ENCODE measurements at places on chromosomes 4 and X. TPM values are rescaled to one million over a fixed set of nuclear protein-coding genes. Genes with fewer than 3 reads are reported as not detected.

MGAT4D gene
- total RNA-seq: not detected

MAGEA12 gene
- total RNA-seq: not detected

MTTP gene
- 2.7 TPM for total RNA-seq

VCX3A gene
- not detected for total RNA-seq

PPEF2 gene
- not detected for total RNA-seq

DNA sequence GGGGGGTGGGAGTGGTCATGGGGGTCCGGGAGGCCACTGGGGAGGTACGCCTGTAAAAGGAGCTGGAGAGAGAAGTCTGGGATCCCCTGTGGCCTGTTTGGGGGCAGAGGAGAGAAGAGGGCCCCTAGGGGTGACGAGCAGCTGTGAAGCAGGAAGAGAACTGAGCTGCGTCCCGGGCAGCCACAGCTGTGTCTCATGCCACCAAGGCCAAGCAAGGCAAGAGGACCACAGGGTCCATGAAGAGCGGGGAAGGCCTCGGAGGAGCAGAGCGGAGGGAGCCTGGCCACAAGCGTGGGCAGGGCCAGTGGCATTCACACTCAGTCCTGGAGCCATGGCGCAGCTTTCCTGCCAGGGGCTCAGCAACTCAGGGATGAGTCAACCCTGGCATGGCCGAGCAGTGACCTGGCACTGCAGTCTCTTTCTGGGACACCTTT, 13.6 kb upstream of the NAT8L start:
- H3K36me3 ChIP-seq: no peaks in the 10 kb centered on the region
- no peak overlapping the region for H3K27ac ChIP-seq
- no peak overlapping the region for H3K4me3 ChIP-seq
- peaks cover 14% of the 10 kb centered on the region for H3K27me3 ChIP-seq
- no peak for DNase-seq

GRCh38 chr4:12902735-12903134, 581.4 kb downstream of the RAB28 start:
- no peak overlapping the region for H3K27ac ChIP-seq
- H3K27me3 ChIP-seq: no peaks in the 10 kb centered on the region
- DNase-seq: no peak
- no peaks in the 10 kb centered on the region for H3K36me3 ChIP-seq
- H3K4me3 ChIP-seq: no peak overlapping the region
- no peaks in the 10 kb centered on the region for H3K4me1 ChIP-seq

- H3K4me1 ChIP-seq: peaks cover 12% of the 10 kb centered on the region
- H3K27ac ChIP-seq: no peak overlapping the region
- H3K4me3 ChIP-seq: no peak overlapping the region
These were observed 16.5 kb upstream of the TDO2 start for GRCh38 chr4:155887045-155887444.

- no peaks in the 10 kb centered on the region for H3K4me1 ChIP-seq
- no peaks in the 10 kb centered on the region for H3K27me3 ChIP-seq
- no peak for DNase-seq
- H3K4me3 ChIP-seq: no peak overlapping the region
- H3K27ac ChIP-seq: no peak overlapping the region
These were observed 28.8 kb downstream of the FAM199X start for GRCh38 chrX:104195013-104195412.

DNA sequence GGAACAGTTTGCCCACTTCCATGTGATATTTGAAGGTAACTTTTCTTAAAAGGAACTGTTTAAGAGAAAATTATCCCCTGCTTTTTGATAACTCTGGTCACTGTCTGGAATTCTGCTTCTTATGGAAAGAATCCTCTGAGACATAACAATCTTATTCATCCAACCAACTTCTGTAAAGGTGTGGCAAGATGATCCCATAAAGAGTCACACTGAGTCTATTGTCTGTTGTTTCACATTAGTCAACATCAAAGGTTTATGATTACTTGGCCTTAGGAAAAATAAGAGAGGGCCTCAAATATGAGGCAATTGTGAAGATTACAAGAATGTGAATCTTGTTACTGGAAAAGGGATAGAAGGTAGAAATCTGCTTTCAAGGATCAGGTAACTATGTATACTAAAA, 88.0 kb upstream of the MAGEB18 start:
- no peaks in the 10 kb centered on the region for H3K27me3 ChIP-seq
- no peak overlapping the region for H3K27ac ChIP-seq
- no peaks in the 10 kb centered on the region for H3K4me1 ChIP-seq
- no peak for DNase-seq

- H3K27me3 ChIP-seq: no peaks in the 10 kb centered on the region
- peaks cover 41% of the 10 kb centered on the region for H3K36me3 ChIP-seq
These were observed 62.2 kb downstream of the PRKX start for GRCh38 chrX:3651277-3651676.

DNA sequence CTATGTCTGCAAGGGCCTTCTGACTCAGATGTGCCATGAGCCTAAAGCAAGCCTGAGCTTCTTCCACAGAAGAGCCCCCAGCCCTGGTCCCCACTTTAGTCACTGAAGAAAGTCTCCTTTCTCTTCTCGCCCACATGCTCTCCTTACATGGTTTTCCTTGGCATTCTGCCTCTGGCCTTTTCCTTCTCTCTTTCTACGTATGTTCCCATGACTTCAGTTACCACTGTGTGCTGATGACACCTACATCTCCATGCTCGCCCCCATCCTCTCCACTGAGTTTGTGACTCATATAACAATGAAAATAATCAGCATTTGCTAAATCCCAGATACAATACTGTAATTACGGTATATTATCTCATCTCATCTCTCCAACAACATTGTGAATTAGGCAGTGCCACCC, 149.3 kb downstream of the AMMECR1 start:
- H3K4me1 ChIP-seq: no peaks in the 10 kb centered on the region
- no peak for DNase-seq
- no peak overlapping the region for H3K4me3 ChIP-seq
- no peaks in the 10 kb centered on the region for H3K36me3 ChIP-seq
- no peaks in the 10 kb centered on the region for H3K27me3 ChIP-seq
- no peak overlapping the region for H3K27ac ChIP-seq

- no peaks in the 10 kb centered on the region for H3K4me1 ChIP-seq
- H3K27me3 ChIP-seq: no peaks in the 10 kb centered on the region
- H3K4me3 ChIP-seq: no peak overlapping the region
- H3K27ac ChIP-seq: no peak overlapping the region
- H3K36me3 ChIP-seq: no peaks in the 10 kb centered on the region
- no peak for DNase-seq
These were observed 15.0 kb downstream of the APELA start for GRCh38 chr4:164892018-164892417.

DNA sequence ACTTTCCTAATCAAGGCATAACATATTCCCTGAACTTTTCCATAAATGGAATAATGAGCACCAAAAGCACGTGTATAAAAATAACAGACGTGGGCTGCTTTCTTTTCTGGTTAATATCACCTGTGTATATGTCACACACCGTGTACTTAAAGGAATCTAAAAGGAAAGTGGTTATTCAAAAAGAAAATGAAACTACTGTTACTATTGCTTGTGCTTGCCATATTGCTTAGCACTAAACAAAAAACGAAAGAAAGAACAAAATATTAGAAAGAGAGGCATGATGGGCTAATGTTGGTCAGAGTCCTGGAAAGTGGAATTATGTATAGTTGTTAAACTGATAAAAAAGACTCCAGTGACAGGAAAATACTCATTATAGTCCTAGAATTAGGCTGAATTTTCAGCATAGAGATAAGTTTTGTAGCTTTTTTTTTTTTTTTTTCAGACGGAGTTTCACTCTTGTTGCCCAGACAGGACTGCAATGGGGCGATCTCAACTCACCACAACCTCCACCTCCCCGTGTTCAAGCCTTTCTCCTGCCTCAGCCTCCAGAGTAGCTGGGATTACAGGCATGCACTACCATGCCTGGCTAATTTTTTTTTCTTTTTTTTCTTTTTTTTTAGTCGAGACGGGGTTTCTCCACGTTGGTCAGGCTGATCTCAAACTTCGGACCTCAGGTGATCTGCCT, 123.2 kb downstream of the PABPC4L start:
- no peaks in the 10 kb centered on the region for H3K4me1 ChIP-seq
- no peaks in the 10 kb centered on the region for H3K27me3 ChIP-seq
- no peak for DNase-seq
- no peak overlapping the region for H3K27ac ChIP-seq
- H3K4me3 ChIP-seq: no peak overlapping the region
